ENCODE measurements at places on chromosomes 1 and 21.

- no peak for DNase-seq
Measured at GRCh38 chr1:6868660-6869380, 83.6 kb downstream of the CAMTA1 start.

DNA sequence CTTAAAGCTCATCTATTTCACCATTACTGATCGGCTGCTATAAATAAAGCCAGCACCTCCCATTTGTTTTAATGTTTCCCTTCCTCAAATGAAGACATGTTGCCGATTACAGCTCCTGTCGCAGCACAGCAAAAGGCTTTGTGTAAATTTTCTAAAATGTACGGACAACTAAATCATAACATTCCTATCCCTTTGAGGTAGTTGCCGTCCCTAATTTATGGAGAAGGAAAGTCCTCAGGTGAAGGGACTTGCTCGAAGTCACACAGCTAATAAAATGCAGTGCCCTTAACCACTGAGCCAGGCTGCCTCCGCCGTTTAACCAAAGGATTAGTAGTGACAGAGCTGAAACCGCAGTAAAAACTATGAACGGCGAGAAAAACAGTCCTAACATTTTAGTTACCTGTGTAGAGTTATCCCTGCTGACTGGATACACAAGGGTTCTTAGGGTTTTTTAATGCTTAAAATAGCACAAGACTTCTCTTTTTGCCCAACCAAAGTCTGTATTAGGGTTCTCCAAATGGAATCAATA is 871 bp downstream of the PINK1 start:
- DNase-seq: no peak

DNA sequence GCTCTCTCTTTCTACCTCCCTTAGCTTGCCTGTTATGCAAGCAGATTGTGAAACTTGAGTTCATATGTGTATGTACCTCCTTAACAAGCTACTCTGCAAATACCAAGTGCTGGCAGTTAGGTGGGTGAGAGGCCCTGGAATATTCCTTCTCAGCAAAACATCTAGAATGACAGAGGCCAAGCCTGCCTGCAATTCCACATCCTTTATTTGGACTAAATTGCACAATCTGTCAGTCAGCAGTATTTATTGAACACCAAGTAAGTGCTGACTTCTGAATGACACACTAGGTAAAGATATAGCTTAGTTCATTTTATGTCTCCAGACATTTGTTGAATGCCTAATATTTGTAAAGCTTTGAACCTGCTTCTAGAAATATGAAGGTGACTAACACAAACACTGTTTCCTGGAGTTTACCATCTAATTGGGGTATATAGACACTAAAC is 87.5 kb downstream of the RGL1 start:
- DNase-seq: no peak

GRCh38 chr1:165896277-165896676 is 68.9 kb downstream of the UCK2 start:
- DNase-seq: no peak

GRCh38 chr1:1436630-1437032 is 1.1 kb downstream of the VWA1 start:
- DNase-seq: no peak

GRCh38 chr1:178644308-178645120 is 80.5 kb upstream of the RALGPS2 start:
- no peak for DNase-seq

DNA sequence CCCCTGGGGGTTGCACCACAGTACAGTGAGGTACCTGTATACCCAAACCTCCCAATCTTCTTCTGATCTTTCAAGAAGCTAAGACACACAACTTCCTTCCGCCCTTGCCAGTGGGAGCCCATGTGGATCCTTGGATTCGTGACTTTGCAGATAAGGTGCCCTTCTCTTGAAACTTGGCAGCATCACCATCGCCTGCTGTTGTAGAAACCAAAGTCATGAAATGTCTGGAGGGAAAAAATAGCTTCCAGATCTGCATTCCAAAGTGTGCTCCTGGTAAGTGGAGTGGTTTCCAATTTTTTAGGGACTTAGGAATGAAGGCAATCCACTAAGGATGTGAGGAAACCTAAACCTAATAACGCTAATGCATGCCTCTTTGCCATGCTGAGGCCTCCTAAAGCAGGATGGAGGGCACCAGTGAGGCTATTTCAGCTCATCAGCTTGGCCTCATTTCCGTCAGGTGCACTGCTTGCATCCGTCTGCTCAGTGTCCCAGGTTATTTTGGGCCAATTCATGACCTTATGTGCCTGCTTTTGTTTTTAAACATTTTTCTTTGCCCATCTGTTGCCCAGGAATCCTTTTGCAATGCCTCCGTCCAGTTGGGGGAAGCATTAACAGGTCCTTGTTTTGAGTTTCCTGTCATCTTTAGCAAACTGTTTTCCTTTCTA is 8.2 kb upstream of the EFHD2 start:
- DNase-seq: no peak

DNA sequence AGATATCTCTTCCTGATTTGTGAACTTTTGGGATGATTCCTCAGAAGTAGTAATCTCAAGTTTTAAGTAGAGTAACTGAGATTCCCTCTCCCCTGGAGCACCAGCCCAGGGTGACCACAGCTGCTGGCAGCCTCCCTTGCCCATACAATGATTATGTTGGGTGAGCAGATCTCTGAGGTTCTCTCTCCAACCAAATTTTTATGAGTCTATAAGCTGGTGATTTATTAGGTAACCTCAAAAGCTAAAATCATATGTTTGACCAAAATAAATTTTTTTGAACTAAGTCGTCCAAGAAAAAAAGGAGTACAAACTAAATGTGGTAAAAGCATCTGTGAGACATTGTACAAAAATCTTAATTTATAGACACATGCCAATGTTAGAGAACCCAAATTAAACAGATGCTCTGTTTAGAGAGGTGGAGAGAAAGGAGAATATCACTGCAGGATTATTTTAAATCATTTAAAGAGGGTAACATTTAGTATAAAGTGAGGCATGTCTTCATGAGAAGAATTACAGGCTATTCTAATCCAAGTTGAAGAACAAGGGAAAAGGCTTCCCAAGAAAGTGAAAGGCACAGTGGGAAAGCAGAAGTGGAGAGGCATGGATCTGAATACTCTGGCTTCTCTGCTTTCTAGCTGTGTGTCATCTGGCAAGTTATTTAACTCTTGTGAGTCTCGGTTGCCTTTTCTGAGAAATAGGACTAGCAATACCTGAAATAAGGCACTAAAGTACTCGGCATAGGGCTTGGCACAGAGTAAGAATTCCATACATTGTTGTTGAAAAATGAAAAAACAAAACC is 2.5 kb downstream of the AKNAD1 start:
- DNase-seq: no peak

GRCh38 chr1:222114536-222115156 is 372.8 kb upstream of the DUSP10 start:
- DNase-seq: no peak

GRCh38 chr1:223670458-223671159 is 5.1 kb upstream of the CAPN8 start:
- no peak for DNase-seq

DNA sequence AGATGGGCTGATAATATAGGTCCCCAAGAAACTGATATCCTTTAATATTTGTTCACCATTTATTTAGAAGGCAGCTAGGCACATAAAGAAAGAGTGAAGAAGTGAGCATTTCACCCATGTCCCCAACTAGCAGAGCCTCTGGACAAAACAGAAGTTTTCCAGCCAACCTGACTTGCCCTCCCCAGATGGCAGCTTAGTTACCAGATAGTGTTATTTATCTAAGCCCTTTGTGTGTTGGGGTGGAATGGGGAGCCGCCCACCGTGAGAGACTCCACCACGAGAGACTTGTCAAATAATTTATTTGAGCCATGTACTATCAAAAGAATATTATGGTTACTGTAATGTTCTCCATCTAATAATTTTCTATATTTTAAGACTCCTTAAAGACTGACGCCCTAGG is 54.9 kb upstream of the C1orf198 start:
- DNase-seq: no peak

GRCh38 chr1:180539136-180539535 is 19.6 kb upstream of the OVAAL start:
- DNase-seq: no peak

DNA sequence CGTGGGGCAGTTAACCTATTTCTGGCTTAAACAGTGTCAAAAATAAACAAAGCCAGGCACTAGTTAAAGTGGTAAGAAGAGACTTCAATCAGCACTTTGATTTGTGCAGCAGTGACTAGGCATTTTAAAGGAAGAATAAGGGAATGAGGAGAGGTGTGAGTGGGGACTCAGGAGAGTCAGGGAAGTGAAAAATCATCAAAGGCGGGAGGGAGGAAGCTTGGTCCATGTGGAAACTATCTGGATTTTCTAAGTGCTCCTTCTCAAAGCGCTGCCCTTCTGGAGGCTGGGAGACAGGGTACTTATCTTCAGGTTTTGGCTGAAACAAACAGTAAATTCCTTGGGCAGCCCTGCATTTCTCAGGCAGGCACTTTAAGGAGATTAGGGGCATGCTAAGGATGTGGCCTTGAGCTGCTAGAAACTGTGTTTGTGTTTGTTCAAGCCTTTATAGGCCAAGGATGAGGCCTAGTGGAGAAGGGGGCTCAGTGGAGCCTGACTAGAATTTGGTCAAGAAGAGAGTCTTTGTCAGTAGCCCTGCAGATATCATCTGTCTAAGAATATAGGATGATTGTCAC is 486.5 kb downstream of the SIPA1L2 start:
- no peak for DNase-seq

- DNase-seq: no peak
Measured at GRCh38 chr1:19668888-19669287, 4.2 kb downstream of the HTR6 start.

DNA sequence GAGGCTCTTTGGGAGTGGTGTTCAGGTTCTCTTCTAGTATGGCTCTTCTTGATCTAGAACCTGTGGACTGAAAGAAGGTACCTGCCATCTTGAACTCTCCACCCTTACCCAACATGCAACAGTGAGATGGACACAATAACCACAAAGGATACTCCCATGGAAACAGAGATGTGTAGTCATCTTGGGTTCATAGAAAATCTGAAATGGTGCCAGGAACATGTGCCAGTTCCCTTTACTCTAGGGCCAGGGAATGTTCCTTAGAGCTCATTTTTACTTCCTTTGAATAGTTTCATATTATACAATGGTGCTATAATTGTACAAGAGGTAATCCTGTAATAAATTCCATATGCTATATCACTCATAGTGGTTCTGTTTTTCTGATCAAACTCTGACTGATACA is 13.2 kb upstream of the SCYL3 start:
- no peak for DNase-seq

- no peak for DNase-seq
Measured at GRCh38 chr1:64624218-64624713, 120.6 kb upstream of the RAVER2 start.
